ENCODE measurements at places on chromosomes 16 and 17.
A peak's percentile ranks its signal among the peaks of the same experiment; 100 is the strongest.

DNA sequence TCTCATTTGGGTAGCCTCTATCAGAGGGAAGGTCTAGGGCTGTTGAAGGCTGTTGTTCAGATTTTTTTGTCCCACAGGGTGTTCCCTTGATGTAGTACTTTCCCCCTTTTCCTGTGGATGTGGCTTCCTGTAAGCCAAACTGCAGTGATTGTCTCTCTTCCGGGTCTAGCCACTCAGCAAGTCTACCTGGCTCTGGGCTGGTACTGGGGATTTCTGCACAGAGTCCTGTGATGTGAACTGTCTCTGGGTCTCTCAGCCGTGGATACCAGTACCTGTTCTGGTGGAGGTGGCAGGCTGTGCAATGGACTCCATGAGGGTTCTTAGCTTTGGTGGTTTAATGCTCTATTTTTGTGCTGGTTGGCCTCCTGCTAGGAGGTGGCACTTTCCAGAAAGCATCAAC lies 23.3 kb upstream of the CCR7 start:
- DNase-seq, result no peak

DNA sequence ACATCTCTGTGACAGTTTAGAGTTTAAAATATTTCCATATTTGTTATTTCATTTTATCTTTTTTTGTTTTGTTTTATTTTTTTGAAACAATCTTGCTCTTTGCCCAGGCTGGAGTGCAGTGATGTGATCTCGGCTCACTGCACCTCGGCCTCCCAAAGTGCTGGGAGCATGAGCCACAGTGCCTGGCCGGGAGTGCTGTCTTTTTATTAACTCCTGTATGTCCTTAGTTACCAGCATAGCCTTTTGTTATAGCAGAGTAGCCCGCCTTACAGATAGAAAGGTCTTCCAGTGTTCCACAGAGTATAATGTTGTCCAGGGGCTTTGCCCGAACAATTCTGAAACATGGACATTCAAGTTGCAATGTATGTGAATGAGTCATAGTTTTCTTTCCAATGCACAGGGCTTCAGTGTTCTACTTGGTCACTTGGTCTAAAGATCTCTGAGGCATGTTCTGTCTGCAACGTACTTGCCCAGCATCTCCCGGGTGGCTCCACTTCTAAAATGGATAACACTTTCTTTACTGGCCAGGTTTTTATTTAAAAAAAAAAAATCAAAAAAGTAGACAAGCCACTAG lies 125.6 kb downstream of the KCNJ18 start:
- peak; percentile 39 for DNase-seq

DNA sequence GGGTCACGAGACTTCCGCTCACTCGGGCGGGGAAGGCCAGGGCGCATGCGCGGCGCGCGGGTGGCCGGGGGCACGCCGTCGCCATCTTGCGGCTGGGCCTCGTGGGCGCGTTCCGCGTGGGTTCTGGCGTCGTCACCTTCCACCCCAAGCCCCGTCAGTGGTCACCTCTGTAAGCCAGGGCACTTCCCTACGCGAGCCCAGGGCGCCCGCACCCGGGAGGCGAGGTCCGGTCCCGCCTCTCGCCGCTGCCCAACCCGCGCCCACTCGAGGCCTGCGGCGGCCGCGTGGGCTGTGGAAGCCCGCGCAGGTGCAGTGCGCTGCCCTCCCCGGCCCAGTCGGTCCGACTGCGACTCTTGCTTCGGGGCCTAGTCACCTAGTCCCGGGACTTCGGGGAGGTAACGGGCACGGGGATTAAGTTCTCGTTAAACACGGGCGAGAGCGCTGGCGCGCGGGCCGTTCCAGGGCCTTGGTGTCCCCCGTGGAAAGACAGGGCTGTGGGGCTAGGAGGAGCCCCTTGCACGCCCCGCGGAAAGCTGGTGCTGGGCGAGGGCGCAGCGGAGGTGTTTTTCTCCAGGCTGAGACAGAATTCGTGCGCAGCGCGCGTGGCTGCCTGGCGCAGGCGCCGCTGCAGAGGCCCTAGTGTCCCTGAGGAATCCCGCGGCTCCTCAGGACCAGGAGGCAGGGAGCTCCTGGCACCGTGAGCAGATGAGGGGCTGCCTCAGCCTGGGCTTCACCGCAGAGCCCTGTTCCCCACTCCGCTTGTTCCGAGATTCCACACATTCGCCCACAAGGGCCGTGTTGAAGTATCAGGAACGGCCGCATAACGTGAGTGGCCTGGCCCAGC lies 472 bp upstream of the ARHGDIA start:
- peak; percentile 90 for DNase-seq

DNA sequence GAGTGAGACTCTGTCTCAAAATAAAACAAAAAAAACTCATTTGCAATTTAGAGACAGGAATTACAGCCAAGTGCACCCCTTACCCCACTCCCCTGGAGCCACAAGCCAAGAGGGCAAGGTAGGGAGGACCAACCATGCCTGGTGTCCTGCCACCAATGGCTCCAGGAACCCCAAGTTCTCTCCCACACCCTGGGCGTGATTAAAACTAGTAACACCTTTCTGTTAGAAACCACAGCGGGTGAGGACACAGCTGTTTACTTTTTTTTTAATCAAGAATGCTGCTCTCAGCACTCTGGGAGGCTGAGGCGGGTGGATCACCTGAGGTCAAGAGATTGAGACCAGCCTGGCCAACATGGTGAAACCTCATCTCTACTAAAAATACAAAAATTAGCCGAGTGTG lies 38.1 kb downstream of the ANKRD11 start:
- DNase-seq, result no peak

Data from COLO829 (cell line).